NCI-H2081 treated with DMSO at 0.1 percent for 48 hours (cell line): ENCODE measurements at places on chromosomes 6 and 20.

- DNase-seq: no peak
These were observed 64.1 kb downstream of the NRN1 start for GRCh38 chr6:5942591-5942990.

- no peak for DNase-seq
These were observed 40.0 kb downstream of the MYLIP start for GRCh38 chr6:16168858-16169257.

DNA sequence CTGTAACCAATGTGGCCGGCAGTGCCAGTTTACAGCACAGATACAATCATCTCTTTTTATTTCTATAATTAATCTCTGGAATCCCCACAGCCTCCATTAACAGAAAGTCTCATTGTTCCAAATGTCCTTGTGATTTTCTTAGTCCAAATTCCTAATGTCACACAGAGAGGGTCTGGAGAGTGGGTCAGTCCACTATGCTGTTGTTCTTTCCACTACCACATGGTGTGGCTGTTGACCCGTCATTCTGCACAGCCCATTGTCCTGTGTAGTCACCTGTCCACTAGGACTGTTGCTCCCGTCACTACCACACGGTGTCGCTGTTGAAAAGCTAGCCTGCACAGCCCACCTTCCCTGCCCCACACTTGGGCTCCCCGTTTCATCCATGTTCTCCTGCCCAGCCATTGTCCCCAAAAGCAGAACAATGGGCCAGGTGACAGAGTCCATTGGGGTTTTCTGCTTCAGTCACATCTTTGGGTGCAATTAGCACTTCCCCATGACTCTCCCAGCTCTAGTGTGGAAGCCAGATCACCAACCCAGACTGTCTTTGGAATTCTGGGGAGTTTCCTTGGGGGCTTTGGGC is 8.6 kb upstream of the LBP start:
- DNase-seq: no peak

- no peak for DNase-seq
These were observed 27.6 kb upstream of the EPB41L1 start for GRCh38 chr20:36126836-36127527.

- DNase-seq: no peak
These were observed 76.1 kb downstream of the PAX1 start for GRCh38 chr20:21781446-21782075.

DNA sequence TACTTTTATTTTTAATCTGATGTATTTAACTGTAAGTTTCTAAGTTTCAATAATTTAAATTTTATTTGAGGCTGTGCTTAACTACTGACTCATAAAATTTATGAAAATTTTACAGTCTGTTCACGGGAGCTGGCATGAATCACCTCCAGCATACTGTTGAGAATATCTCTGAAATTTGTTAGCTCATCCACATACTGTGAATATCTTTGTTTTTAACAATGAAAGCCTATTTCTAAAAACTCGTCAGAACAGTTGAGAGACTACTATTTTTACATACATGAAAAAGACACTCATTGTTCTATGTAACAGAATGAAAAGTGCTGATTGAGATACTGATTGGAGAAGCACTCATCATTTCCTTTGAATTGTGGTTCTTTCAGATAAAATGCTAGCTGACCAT is 749.3 kb downstream of the TENT5A start:
- DNase-seq: no peak

GRCh38 chr6:33279257-33279695 is 2.4 kb downstream of the B3GALT4 start:
- DNase-seq: no peak

GRCh38 chr6:13327691-13328075 is 654 bp downstream of the TBC1D7 start:
- no peak for DNase-seq

DNA sequence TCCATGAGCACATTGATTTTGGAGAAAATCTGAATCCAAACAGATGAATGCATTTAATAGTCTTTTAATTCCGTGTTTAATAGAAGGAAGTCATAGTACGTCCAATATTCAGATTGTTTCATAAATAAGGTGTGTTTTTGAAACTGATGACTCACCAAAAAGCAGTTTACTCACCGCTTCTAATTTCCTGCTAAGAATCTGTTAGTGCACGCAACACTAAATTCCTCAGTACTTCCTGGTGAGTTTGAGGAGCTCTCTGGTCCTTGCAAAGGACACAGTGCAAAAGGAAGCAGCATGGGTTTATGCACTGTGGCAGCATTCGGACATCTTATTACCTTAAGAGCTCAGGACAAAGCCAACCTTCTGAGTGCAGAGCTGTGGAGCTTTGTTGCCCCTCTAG is 2.3 kb upstream of the ADGRF1 start:
- no peak for DNase-seq

DNA sequence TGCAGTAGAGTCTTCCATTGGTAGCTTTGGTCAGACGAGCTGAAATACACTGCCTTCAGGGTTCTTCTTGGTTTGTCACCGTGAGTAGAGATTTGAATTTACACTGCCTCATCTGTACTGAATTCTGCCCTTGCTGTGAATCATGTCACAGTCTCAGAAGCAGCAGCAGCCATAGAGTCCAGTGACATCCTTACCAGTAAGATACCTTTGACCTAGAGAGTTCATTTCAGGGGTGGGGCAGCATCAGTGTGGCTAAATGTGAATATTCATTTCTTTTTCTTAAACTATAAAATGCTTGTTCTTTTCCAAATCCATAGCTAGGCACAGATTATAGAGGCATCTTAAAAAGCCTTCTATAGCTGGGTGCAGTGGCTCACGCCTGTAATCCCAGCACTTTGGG is 150.8 kb upstream of the AKAP12 start:
- no peak for DNase-seq

- no peak for DNase-seq
These were observed 695.9 kb downstream of the EPHA7 start for GRCh38 chr6:92723390-92723931.

DNA sequence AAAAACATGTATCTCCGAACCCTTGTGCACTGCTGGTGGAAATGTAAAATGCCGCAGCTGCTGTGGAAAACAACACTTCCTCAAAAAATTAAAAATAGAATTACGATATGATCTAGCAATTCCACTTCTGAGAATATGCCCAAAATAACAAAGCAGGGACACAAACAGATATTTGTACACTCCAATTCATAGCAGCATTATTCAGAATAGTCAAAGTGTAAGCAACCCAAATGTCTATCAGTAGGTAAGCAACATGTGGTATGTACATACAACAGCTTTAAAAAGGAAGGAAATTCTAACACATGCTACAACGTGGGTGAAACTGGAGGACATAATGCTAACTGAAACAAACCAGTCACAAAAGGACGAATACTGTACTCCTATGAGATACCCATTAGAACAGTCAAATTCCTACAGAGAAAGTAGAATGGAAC is 5.7 kb upstream of the RAB5IF start:
- no peak for DNase-seq

- DNase-seq: no peak
These were observed 40.4 kb downstream of the ESF1 start for GRCh38 chr20:13744352-13744751.

GRCh38 chr6:102549221-102549874 is 1155.8 kb downstream of the GRIK2 start:
- no peak for DNase-seq

DNA sequence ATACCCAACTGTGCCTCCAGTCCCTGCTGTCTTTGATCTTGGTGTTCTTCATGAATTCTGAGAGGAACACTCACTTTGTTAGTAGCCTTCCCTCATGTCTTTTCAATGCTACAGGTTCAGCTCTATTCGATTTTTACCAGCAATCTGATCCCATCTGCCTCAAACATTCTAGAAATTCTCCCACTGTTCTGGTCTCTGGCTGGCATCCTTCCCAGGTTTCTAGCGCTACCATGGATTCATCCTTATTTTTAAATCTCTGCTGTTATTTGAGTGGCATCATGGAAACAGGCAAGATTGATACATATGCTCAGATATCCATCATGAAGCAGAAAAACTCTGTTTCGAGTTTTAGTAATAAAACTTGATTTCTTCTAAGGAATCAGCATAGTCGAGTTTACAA is 94.8 kb downstream of the GRM1 start:
- DNase-seq: no peak

GRCh38 chr20:44087051-44087856 is 99.7 kb downstream of the JPH2 start:
- DNase-seq: no peak

- no peak for DNase-seq
These were observed 104.1 kb downstream of the TCP11 start for GRCh38 chr6:35036828-35037663.

DNA sequence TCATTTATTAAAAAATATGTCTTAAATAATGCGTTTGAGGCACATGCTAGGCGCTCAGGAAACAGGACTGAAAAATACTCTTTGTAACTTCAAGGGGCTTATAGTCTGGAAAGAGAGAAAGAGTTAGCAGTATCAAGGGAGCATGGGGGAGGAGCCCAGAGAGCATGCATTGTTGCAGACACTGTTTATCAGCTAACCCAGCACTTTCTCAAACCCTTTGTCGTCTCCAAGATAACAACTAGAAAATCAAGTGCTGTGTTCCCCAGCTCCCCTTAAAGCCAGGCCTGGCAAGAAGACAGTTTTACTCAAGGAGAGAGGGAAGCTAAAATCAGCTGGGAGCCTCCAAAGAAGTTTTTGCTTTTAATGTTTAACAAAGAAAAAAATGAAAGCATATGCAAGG is 98.4 kb downstream of the PERP start:
- DNase-seq: no peak

DNA sequence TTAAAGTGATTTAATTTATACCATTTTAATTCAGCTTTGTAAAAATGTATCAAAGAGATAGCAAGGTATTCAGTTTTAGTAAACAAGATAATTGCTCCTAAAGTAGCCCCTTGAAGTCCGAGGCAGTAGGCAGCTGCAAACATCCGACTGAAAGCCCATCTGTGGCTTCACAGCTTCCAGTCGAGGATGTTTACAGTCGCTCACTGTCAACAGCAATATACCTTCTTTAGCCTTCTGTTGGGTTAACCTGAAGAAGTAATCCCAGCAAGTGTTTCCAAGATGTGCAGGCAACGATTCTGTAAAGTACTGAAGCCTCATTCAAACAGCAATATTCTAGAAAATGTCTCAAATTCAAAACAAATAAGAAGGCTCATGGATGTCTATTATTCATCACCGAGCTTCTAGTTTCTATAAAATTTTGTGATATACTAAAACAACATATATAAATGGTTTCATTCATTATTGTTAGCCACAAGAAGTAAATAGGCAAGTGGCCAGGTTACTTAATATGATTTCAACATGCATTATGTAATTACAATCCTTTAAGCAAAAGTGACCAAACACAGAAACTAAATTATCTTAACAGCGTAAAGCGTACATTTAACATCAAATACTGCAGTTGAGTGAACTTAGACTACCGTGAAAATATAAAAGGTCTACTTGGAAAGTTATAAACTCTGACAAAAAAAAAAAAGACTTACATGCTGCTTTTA is 115.0 kb downstream of the OGFRL1 start:
- DNase-seq: no peak

DNA sequence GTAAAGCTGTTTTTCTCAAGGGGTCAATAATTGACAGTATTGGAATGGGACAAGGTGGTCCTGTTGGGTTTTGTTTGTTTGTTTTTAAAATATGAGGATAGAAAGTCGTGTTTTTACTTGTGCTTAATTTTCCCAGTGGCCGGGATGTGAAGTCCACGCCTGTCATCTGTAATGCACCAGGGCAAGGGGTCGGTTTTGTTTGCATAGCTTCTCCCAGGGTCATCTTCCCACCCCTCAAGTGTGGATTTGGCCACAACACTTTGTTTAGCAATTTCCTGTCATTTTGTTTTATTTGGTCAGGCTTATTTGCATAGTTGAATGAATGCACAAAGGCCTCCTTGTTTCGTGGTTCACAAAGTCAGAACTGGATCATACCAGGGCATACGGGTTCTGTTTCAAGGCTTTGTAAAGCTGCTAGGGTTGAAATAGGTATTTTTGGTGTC is 29.8 kb downstream of the SYNJ2 start:
- DNase-seq: no peak

GRCh38 chr6:37822851-37823682 is 3.5 kb downstream of the ZFAND3 start:
- DNase-seq: no peak

- DNase-seq: no peak
These were observed 96.7 kb downstream of the EDN1 start for GRCh38 chr6:12386816-12387215.

DNA sequence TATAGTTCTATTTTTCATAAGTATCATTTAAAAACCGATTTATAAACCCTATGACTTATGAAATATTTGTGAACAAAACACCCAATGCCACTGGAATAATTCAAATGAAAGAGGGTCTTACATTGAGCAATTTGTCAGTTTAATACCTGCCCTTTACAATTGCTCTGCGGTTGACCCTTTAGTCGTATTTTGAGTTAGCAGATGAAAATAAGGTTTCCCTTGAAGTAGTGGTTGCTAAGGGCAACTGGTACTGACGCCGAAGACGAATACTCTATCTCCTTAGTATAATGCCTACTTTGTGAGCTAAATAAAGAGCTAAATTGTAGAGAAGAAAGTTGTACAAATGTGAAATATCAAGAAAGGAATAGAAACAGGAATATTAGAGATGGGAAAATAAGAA is 69.4 kb downstream of the KCNQ5 start:
- no peak for DNase-seq

GRCh38 chr6:111211411-111212030 is 124.2 kb downstream of the SLC16A10 start:
- DNase-seq: no peak

- DNase-seq: peak; percentile 76
These were observed 125.4 kb downstream of the DST start for GRCh38 chr6:56517155-56517745.

DNA sequence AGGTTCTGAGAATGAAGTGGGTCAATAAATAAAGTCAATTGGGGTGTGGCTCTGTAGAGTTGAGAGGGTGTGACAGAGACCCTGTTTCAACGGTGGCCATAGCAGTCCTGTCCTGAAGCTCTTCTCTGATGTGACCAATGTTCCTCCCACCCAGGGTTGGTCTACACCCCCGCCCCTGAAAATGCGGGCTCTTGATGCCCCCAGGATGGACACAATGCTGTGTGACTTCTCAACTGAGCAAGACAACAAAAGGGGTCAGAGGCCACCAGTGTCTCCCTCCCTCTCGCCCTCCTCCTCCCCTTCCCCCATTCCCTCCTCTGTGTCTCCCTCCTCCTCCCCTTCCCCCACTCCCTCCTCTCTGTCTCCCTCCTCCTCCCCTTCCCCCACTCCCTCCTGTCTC is 41.7 kb upstream of the NXT1 start:
- no peak for DNase-seq

DNA sequence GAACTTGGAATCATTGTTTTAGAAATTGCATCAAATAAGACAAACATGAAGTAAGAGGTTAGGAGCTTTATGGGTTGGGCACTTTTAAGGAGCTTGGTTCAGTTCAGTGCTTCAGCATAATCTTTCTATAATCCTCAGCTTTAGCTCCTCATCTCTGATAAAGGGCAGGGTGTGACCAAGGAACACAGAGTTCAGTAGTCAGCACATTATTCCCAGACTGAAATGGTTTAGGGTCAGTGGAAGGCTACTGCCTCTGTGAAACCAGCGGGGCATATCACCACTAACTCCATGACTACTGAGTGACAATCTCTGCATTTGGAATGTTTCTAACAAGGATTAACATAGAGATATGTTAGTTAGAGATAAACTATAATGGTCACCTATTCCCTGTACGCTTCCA is 36.9 kb downstream of the CRYBG1 start:
- no peak for DNase-seq

- DNase-seq: no peak
These were observed at the start of gene FRMD1 for GRCh38 chr6:168078943-168079405. Gene FRMD1 (minus strand): TSS chr6:168079212. CDS start chr6:168079094, 118 bp downstream.
